ENCODE measurements at places on chromosomes 16 and 17.

- DNase-seq = no peak
These were observed 73.4 kb upstream of the GSG1L start for GRCh38 chr16:28136751-28137434.

- no peak for DNase-seq
These were observed 58.5 kb downstream of the TNFRSF13B start for GRCh38 chr17:16913463-16913862.

DNA sequence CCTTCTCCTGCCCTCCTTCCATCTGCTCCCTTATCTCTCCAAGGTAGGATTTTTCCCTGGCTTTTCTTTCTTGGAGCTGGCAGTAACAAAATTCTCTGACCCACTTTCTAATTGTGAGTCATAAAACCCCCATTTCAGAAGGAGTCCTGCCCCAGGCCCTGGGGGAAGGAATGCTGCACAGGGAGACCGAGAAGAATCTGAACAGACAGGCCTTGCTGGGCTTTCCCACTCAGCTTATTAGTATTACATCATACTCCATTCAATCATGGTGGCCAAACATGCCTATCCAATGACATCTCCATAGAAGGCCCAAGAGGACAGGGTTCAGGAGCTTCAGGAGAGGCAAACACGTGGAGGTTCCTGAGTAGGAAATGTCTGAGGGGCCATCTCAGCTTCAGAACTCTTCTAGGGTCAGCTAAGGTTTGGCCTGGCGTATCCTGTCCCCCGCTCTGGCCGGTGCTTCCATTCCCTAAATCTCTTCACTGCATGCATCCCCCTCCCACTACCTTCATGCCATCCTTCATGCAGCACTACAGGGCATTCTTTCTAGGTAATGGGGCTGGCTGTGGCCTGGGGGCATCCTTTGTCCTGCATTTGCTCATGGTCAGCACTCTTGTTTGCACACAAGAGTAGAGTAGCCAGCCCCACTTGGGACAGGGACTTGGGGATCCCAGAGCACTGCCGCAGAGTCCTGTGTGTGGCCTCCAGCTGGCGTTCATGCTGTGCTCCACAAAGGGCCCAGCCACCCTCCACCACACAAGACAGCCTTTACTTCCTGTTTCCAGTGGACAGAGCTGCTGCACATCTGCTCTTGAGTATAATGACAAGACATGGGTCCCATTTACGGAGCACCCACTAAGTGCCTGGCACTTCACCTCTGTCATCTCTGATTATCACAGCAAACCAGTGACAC is 8.2 kb downstream of the SLC6A2 start:
- no peak for DNase-seq

DNA sequence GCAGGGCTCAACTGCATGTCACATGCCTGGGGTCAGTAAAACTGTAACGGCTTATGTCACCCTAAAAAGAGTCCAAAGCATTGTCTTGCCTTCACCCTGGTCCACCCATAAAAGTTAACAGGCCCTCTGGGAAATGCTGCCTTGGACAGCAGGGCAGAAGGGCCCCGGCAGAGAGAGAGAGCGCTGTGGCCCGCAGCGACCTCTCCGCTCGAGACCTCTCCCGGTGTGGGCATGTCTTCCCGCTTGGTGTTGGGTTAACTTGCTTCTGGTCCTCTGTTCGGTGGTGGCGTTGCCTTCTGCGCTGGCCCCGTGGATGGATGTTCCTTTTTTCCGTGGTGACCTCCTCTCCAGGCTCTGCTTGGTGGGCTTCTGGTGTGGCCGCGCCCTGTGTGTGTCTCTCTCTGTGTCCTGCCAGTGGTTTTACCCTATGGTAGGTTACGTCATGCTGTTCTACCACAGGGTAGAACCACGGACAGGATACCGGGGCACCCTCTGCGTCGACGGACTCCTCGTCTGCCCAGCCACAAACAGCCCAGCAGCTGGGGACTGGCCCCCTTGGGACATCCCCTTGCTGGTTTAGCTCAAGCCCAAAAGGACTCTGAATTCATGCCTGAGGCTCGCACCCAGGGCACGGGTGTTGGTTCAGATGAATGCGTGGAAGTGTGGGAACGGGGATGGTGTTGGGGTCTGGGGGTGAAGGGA is 18.3 kb upstream of the CLEC18A start:
- no peak for DNase-seq

- DNase-seq = no peak
These were observed 126.4 kb downstream of the KCNJ2 start for GRCh38 chr17:70295731-70296130.

GRCh38 chr16:84844049-84844350 is 24.2 kb downstream of the CRISPLD2 start:
- no peak for DNase-seq

- no peak for DNase-seq
These were observed 15.0 kb downstream of the ATP2A1 start for GRCh38 chr16:28893291-28893690.

DNA sequence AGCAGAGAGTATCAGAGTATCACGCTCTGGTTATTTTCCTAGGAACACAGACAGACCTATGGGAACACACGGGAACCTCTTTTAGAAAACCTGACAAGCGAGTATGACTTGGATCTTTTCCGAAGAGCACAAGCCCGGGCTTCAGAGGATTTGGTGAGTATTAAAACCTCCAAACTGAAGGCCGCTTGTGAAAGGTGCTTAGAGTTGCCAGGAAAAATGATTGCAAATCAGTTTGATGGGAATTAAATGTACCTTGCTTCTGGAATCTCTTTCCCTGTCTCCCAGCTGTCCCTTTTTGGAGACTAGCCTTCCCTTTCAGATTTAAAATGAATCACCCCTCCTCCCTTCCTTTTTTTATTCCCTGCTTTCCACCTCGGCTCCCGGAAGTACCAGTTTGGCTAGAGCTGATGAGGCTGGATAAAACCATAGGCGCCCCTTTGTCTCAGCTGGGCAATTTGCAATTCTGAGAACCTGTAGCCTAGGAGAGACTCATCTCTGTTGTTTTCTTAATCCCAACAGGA is 27.3 kb downstream of the KAT7 start:
- DNase-seq = no peak

GRCh38 chr16:57049678-57050077 is 42.7 kb upstream of the CPNE2 start:
- no peak for DNase-seq

GRCh38 chr16:49341706-49342105 is 31.9 kb upstream of the C16orf78 start:
- no peak for DNase-seq

- DNase-seq = peak; percentile 90
These were observed 934 bp downstream of the MAFG start for GRCh38 chr17:81926451-81927151.

GRCh38 chr17:48522031-48522653 is 8.7 kb downstream of the HOXB1 start:
- peak; percentile 68 for DNase-seq

DNA sequence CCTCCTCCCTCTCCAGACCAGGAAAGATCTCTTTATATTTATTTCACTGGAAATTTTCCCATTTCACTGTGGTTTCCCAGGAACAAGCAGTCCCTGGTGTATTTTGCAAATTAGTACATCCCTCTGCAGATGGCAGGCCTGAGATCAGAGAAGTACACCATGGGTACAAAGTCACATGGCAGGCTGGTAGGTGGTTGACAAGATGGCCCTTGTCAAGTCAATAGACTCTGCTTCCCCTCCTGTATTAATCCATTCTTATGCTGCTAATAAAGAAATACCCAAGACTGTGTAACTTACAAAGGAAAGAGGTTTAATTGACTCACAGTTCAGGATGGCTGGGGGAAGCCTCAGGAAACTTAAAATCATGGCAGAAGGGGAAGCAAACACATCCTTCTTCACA is 51.6 kb upstream of the KSR1 start:
- no peak for DNase-seq

GRCh38 chr16:48892893-48893292 is 282.9 kb upstream of the N4BP1 start:
- no peak for DNase-seq

DNA sequence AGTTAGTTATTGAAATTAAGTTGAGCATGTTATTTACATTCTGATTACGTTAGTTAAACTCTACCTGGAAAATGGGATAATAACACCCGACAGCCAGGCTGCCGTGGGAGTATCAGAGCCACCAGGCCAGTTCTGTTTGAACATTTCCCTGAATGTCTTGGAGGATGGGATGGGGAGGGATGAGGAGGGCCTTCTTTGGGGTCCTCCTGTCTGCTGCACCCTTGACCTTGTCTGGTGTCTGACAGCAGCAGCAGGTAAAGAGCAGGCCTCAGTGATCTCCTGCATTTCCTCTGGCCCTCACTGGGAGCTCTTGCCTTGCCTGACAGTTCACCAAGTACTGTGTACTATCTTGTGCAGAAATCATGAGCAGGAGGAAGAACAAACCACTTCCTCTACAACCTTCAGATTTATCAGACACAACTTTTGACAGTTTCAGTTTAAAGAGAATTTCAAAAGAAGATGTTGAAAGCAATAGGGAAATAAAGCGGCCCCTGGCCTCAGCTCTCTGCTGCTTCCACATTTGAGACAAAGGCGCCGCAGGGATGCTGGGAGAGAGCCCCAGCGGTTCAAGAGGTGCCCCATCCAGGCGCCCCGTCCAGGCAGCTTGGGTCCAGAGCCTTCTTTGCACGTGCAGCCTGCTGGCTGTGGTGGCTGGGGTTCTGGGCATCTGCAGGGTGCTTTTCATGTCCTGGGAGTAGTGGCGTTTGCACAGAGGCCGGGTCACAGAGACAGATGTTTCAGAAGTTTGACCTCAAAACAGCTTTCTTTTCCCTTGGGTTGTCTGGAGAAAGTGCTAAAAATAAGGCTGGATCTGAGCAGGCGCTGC is 25.3 kb downstream of the CMIP start:
- DNase-seq = no peak

DNA sequence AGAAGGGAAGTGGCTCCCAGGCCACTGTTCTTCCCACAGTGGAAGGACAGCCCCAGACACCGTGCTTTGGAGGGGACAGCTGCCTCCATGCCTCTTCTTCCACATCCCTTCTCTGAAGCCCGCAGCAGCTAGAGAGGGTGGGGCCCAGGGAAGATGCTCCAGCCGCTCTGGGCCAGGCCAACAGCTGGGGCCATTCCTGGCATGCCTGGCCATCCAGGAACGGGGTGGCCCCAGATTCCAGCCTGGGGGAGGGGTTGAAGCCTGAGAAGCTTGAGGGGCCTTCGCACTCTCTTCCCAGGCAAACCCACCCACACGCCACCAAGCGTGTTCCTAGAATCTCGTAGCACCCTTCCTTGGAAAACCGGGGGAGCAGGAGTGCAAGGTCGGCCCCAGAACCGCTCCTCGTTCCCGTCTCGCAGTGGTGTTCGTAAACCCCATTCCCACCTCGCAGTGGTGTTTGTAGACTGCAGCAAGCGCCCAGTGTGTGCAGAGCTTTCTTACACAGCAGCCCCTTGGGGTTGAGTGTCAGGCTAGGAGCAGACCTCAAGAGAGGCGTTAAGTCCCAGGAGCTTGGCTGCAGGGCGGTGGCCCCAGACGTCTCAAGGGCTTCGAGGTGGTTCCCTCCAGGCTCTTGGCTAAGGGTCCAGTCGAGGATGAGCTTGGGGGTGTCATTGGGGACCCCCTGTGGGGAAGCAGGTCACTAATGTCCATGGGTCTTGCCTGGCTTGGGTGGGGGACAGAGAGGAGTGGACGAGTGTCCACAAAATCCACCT is 2.7 kb downstream of the CDH15 start:
- no peak for DNase-seq

GRCh38 chr17:60792250-60792898 is 114.7 kb downstream of the BCAS3 start:
- DNase-seq = no peak

- peak; percentile 46 for DNase-seq
These were observed 242.6 kb upstream of the CIBAR2 start for GRCh38 chr16:85354686-85355514.

DNA sequence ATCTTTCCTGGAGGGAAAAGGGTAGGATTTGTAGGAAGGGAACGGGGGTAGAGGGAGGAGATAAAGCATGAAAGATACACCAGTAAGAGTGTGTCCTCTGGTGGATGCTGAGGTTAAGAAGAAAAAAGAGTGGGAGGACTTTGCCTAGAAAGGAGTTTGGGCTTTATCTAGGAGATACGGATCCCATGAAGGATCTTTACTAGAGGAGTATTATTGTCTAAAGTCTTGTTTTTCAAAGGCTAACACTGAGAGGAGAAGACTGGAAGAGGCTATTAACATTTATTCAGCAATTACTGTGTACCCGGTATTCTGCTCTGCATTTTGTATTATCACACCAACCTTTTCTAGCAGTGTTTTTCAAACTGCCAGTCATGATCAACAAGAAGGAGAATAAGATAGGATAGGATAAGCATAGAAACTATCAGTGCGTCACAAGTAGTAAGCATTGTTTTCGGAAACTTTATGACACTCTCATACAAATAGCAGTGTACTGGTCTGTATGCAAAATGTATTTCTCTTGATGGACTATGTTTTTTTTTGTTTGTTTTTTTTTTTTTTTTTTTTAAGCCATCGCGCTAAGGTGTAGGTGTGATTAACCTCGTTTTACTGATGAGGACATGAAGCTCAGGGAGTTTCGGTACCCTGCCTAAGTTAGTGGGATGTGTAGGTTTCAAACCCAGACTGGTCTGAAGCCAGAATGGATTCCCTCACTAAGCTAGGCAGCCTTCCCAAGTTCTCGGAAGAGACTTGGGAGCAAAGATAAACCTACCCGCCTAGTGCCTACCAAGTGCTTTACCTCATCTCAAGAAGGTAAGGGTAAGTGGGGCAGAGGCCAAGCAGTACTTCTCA is 1.3 kb upstream of the SP2 start:
- no peak for DNase-seq

GRCh38 chr17:41730479-41730878 is 4.0 kb downstream of the HAP1 start:
- no peak for DNase-seq

- DNase-seq = no peak
These were observed 87.3 kb downstream of the MAP2K6 start for GRCh38 chr17:69501591-69502468.

GRCh38 chr17:50917418-50917743 is 51.2 kb upstream of the TOB1 start:
- DNase-seq = no peak

DNA sequence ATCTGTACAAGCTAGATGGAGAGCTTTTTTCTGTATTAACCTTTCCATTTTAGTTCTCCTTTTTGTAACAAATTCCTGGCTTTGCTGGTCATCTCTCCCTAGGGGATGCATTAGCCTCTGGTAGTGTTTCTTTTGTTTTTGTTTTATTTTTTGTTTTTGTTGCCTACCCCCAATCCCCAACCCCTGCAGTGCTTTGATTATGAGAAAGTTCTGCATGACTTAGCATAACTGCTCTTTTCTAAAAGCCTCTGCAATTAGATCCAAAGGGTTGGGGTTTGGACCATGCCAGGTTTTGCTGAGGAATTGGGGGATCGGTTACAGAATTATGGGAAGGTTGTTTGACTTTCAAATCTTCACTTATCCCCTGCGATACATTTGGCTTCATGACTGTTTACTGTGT is 98.2 kb downstream of the ADAMTS18 start:
- no peak for DNase-seq

- DNase-seq = no peak
These were observed 913 bp downstream of the CDIP1 start for GRCh38 chr16:4537376-4538343.
